ENCODE measurements at places on chromosomes 1 and 21.

DNA sequence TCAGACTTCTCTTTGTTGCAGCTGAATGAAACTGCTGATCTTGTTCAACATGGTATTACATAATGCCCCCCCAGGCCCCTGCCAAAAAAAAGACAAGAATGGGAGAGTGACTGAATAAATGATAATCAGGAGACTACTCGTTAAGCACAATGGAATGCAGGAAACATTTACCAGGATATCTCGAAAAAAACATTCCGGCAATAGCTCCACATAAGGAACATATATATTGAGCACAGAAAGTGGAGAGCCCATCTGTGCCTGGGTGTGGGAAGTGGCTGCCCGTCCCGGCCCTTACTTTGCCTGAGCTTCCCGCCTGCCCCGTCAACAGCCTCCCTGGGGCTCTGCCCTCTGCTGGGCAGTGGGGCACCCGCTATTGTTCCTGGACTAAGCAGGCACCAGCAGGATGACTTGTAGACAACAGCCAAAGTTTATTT, 13.3 kb downstream of the TRIM11 start:
- no peak for DNase-seq

DNA sequence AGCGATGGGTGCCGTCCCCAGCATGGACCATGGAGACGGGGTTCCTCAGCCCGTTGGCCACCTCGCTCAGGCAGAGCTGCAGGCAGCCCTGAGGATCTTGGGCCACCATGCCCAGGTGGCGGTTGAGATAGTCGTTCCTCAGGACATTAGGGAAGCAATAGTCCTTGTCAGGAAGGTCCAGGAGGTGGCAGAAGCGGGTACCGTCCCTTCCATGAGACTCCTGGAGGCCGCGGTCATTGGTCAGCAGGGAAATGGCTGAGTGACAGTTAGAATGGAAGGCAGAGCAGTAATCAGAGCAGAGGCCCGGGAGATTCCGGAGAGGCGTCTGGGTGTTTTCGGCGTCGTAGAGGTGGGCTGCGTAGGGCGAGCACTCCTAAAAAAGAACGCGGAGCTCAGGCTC, 4.1 kb downstream of the HHIPL2 start:
- no peak for DNase-seq

DNA sequence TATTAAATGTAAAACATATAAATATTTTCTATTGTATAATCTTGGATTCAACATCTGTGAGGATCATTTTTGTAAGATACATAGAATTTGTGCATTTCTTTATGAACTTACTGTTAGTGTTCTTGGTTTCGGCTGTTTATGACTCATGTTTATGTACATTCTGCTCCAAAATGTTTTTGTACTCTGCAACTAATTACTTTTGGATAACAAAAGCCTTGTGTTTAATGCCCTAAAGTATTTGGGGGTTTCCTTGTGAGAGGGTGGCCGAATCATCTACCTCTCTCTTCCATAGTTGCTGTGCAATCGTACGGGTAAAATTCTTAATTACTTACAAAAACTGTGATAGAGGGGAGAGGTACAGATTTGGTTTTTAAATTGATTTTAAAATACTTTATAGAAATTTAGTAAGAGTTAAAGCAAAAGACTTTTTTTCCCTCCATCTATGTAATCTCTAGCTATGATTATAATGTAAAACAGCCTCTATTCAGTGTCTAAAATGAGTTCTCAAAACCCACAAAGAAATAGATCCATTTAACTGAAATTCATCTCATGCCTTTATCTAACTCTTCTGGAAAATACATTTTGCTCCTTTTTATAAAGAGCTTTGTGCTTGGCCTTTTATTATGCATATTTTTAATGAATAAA, 38.7 kb upstream of the LRRC8C start:
- no peak for DNase-seq

DNA sequence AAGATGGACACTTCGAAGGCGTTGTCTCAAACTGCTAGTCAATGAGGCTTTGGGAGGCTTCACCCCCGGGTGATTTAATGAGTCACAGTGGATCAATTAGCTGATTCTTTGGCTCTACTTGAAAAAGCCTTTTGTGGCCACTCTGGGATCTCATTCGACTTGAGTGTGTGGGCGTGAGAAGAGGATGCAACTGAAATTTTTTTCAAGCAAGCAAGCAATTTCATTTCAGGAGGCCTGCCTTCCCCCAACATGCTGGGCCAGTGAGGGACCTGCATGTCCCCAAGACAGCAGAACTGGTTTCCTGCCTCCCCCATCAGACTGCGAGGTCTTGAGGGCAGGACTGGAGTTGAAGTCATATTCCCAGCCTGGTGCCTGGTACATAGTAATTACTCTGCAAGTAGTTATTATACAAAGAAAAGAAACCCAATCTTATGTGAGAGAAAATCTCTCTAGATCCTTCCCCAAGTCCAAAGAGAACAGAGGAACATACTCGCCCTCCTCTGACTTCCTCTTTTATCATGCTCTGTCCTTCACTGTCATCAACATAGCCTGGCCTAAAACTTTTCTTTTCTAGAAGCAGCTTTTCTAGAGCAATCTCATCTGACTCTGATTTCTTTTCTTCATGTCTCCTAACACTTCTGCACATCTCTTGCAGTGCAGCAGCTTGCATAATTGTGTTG, 22.7 kb downstream of the SYT6 start:
- no peak for DNase-seq

- no peak for DNase-seq
Measured at GRCh38 chr1:206658264-206658980, 23.1 kb downstream of the DYRK3 start.

DNA sequence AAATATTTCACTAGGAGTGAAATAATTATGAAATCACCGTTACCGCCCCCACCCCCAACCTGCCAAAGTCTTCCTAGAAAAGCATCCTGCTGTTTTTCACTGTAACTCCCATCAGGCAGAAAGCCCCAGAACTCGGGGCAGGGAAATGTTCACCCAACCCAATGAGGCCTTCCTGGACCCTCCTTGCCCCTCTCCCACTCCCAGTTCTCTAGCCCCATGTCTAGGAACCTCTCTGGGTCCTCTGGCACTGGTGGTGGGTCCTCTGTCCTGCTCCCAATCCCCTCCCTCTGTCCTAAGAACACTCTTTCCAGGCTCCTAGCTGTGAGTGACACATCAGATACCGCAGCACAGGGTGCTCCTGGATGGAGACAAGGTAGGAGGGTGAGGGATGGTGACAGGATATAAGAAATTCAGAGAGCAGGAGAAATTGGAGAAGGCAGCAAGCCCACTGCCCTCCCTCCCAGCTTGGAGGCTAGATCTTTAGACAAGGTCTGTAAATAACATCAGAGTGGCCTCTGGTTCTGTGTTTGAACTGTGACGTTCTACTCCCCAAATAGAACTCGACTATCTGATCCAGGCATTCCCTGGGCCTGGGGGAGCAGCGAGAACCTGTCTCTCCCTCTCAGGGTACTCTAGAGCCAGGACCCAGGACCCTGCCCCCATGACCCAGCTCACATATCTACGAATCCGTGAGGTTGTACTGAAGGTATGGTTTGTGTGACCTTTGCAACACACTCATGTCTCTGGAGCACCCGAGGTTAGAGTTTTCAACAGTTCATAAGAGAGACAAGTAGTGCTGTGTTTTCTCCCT, 23.3 kb upstream of the BTG2 start:
- DNase-seq, result no peak

DNA sequence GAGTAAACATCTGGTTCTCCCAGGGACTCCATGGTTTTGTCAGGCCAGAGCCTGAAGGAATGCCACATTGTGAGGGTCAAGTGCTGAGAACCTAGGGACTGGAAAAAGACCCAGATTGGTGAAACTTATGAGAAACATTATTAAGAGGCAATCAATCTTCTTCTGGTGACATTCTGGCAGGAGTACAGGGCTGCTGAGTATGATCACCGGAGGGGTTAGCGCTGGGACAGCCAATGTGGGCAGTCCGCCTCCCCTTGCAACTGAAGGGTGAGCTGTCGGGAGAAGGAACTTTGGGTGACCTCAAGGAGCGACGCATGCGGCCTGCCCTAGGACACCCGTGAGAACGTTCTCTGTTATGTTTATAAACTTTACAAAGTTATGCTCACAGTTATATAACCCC, 429.0 kb downstream of the LMO4 start:
- no peak for DNase-seq

GRCh38 chr21:37072274-37072987, 440 bp downstream of the PIGP start:
- DNase-seq, result peak; percentile 89

- DNase-seq, result no peak
Measured at GRCh38 chr1:157279138-157279801, 141.1 kb upstream of the ETV3 start.

DNA sequence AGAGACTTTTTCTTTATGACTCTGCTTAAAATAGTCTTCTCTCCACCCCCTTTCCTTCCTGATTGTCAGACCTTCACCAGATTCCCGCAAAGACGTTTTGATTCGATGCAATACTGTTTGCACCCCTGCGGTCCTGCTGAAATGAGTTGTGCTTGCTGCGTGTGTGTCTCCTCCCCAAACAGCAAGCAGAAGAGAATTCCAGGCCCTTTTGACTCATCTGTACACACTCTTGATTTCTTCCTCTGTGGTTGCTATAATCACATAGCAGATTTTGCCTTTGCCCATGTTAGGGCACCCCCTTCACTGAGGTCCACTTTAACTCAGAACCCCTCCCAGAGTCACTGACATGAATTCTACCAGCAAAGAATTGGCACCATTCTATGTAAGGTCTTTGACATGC, 136.5 kb downstream of the ZZZ3 start:
- DNase-seq, result no peak
